ENCODE measurements at places on chromosomes 13 and 19.

- no peak for DNase-seq
Observed at GRCh38 chr13:112837371-112838037, 131.5 kb upstream of the MCF2L start.

DNA sequence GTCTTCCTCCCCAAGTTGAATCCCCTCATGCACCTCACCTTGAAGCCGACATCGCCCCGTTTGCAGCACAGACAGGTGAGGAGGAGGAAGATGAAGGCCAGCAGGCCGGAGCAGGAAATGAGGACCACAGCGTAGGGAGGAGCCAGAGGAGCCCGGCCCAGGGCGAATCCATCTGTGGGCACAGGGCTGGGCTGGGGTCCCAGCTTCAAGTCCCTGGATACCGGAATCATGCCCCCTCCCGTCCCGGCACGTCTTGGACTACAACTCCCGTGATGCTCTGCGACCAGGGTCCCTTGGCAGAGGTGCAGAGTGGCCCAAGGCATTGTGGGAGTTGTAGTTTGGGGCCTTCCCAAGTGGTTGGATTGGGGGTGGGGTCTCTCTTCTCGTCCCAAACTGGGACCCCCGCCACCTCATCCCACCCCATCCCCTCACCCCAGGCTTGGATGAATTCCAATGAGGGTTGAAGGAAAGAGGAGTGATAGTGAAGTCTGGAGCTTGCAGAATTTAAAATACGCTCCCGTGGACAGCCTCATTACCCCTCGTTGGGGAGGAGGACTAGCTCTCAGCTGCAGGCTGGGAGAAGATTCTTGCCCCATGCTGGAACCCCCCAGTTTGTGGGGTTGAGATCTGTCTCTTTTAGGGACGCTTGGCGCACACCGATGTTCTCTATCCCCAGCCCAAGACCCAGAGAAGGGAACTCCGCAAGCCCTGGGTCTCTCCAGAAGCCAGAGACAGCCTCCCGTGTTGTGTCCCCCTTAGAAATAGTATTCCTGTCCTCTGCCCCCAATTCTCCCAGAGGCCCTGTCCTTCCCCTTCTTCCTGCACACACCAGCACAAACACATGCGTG lies 990 bp downstream of the LMTK3 start:
- DNase-seq, result peak; percentile 75

GRCh38 chr13:45040173-45040572 lies 50.8 kb downstream of the GPALPP1 start:
- no peak for DNase-seq

DNA sequence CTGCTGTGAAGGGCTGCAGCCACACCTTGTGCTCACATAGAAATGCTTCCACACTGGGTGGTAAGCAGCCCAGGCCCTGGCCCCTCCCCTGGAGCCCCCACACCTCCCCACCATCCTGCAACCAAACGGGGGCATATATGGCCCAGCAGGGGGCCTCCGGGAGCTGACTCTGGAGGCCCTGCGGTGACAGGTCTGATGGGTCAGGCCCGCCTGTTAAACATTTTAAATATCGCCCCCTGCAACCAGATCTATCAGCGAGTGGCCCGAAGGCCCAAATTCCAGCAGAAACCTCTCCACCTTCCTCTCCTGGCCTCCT lies 48.0 kb upstream of the KATNAL1 start:
- DNase-seq, result no peak

DNA sequence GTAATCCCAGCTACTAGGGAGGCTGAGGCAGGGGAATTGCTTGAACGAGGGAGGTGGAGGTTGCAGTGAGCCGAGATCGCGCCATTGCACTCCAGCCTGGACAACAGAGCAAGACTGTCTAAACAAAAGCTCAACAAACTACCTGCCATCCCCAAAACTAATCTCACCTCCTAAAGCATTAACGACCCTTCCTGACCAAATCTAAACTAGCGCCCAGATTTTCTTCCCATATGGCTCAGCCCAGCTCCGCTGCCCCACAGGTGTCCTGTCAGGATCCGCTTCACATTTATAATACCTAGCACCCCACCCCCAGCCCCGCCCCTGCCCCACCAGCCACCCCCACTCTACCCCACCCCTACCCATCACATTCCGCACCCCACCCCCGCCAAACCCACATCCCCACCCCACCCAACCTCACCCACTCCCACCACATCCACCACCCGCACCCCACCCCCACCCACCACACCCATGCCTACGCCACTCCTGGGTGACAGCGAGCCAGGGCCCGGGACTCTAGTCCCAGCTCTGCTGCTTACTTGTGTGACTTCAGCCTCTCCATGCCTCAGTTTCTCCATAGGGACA lies 599 bp downstream of the C19orf12 start:
- DNase-seq, result no peak

DNA sequence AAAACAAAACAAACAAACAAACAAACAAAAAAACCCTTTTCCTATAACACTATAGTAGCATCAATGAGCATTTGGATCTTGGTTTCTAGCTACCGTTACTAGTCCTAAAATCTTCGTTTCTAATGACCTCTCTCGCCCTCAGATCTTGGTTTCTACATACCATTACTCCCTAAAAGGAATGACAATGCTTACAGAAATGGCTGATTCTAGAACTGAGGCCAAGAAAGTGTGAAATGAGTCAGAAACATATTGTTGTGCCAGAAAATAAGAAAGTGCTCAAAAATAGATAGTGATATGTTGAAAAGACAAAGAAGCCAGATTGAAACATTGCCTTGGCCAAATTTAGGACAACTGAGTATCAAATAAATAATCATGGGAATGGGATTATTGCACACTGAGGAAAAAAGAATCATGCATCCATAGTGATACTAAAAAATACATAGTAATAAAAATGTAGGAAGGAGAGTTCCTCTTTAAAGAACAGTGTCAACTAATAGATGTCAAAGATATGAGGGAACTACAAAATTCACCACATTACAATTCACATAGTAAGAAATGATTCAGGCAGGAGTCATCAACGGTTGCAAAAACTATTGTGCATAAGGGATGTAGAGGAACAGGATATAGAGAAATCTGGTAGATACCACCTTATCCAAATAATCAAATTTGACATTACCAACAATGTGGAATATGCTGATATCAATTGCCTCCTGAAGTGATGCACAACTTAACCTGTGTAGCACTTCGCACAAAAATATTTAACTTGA lies 386.6 kb downstream of the DIAPH3 start:
- DNase-seq, result no peak

- no peak for DNase-seq
Observed at GRCh38 chr19:31257025-31257424, 92.2 kb downstream of the TSHZ3 start.

GRCh38 chr13:94256721-94257120 lies 222.8 kb downstream of the DCT start:
- no peak for DNase-seq

DNA sequence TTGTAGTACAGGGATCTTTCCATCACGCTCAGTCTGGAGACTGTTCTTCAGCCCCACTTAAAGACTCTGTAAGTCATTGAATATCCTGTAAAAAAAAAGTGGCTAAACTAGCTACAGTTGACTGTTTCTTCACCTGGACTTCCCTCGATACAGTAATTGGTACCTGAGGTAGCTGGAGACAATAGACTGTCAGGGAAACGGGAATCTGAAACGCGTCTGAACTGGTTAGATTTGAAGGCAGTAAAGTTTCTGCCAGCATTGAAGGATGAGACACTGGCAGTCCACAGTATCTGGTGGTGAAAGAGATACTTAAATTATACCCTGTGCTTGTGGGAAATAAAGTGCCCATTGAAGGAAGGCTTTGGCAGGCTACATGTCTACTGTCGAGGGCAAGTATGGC lies 550.5 kb downstream of the IRS2 start:
- DNase-seq, result no peak

DNA sequence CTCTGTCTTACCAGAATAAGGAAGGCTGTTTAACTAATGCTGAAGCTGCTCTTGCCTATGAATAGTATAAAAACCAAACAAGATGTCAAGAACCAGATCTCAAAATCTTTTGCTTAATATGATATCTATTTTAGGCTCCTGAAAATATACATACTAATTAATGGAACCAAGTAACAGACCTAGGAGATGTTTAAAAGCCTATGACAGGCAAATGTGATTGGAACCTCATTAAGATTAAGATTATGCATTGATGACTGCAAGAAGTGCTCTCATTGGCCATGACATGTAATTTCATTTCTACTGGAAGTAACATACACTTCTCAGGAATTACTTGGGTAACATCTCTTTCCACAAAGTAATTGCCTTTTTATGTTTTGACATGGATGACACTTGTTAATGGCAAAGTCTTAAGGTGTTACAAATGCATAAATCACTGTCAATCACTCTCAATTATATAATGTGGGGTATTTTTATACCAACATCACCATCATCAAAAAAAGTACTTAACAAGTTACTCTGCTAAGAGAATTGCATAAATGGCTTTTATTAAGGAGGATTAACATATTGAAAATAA lies 326.9 kb upstream of the MIR17HG start:
- DNase-seq, result no peak

- DNase-seq, result no peak
Observed at GRCh38 chr13:20669162-20669561, 34.3 kb upstream of the IL17D start.

- no peak for DNase-seq
Observed at GRCh38 chr13:21216332-21216731, 39.9 kb downstream of the MRPL57 start.

- no peak for DNase-seq
Observed at GRCh38 chr13:57470491-57470890, 161.1 kb upstream of the PCDH17 start.

- DNase-seq, result no peak
Observed at GRCh38 chr19:3084943-3085342, 9.2 kb upstream of the GNA11 start.

DNA sequence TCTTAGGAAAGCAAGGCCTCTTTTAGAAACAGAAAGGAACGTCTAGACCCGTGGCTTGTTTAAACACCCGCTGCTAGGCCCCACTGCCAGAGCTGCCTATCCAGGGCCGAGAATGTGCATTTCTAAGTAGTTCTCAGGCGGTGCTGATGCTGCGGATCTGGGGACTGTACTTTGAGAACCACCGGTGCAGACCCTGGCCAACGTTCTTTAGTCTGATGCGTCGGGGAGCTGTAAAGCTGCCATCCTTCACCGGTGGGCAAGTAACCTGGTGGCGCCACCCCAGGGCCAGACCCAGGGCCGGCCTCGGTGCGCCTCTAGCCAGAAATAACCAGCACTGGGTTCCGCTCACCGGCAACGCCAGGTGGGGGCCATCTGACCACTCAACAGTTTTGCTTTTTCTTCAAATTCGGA lies 47.1 kb downstream of the TGDS start:
- DNase-seq, result no peak

GRCh38 chr13:46468570-46469463 lies 81.8 kb upstream of the RUBCNL start:
- no peak for DNase-seq

DNA sequence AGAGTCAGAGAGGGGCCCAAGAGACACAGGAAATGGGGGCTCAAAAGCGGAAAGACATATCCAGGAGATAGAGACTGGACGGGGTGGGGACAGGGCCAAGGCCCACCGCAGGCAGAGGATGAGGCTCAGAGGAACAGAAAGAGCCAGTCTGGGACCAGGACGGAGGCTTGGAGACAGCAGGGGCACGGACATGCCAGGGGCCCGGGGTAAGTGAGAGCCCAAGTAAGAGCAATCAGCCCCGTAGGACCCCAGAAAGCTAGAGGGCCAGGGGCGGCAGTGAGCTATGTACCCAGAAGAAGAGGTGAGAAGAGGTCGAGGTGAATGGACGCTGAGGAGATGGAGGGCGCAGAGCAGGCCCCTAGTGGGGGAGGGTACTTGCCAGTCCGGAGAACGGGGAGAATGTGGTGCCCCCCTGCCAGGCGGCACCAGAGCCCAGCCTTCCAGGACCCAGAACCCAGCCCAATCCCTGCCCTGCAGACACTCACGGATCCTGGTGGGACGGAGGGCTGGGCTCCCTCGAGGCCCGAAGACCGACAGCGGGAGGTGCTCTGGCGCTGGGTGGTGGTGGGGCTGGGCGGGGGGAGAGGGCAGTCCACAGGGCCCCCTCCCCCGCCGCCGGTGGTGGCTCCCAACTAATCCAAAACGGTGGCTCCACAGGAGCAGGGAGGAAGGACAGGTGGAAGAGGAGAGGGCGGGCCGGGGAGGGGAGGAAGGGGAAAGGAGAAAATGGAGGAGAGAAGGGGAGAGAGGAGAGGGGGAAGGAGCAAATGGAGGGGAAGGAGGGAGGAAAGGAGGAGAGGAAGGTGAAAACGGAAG lies 1.0 kb downstream of the GRIK5 start:
- no peak for DNase-seq

DNA sequence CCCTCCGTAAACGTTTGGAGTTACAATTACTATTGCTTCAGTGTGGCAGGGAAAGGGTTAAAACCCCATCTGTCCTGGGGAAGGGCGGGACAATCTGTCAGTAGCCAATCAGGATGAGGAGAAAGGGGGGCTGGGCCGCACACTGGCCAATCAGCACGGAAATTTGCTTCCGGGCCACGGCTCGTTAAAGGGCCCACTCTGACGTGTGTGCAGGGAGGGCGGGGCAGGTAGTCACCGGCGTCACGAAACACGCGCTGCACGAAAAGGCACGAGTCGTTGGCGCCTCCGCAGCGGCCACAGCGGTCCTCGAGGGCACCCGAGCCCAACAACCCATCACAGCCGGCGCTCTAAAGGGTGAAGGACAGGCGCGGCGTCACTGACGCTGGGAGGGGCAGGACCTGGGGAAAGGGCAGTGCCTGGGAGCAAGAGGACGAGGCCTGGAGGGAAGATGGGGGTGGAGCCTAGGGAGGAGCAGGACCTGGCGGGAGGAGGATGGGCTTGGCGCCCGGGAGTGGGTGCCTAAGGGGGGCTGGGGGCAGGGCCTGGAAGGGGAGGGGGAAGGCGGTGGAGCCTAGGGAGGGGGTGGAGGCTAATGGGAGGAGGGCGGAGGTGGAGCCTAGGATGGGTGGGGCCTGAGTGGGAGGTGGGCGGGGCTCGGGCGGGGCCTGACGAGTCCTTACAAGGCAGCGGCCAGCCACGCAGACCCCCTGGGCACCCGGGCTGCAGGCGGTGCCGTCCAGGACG lies 4.9 kb downstream of the ADAMTSL5 start:
- peak; percentile 93 for DNase-seq

GRCh38 chr13:109401307-109401706 lies 385.1 kb downstream of the IRS2 start:
- no peak for DNase-seq

DNA sequence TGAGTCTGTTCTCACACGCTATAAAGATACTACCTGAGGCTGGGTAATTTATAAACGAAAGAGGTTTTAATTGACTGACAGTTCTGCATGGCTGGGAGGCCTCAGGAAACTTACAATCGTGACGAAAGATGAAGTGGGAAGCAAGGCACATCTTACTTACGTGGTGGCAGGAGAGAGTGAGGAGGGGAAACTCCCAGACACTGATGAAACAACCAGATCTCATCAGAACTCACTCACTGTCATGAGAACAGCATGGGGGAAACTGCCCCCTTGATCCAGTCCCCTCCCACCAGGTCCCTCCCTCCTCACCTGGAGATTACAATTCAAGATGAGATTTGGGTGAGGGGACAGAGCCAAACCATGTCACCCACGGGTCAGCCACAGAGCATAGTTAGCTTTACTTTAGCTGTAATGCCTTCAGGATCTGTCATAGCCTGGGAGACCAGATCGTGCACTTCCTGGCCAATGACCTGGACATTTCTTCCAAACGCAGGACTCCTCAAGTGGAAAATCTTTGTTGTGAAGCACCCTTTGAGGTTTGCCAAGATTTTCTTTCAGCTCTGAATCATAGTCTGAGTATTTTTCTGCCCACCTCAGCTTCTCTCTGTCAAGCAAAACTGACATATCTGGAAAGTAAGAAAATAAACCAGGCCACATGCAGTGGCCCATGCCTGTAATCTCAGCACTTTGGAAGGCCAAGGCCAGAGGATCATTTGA lies 25.2 kb upstream of the HIF3A start:
- DNase-seq, result no peak

- peak; percentile 50 for DNase-seq
Observed at GRCh38 chr19:16825312-16826052, 3.7 kb upstream of the SIN3B start.

Data from C1 segment of cervical spinal cord (tissue), 14 donors.